ENCODE measurements at places on chromosomes 2 and 18.
A peak's percentile ranks its signal among the peaks of the same experiment; 100 is the strongest.

DNA sequence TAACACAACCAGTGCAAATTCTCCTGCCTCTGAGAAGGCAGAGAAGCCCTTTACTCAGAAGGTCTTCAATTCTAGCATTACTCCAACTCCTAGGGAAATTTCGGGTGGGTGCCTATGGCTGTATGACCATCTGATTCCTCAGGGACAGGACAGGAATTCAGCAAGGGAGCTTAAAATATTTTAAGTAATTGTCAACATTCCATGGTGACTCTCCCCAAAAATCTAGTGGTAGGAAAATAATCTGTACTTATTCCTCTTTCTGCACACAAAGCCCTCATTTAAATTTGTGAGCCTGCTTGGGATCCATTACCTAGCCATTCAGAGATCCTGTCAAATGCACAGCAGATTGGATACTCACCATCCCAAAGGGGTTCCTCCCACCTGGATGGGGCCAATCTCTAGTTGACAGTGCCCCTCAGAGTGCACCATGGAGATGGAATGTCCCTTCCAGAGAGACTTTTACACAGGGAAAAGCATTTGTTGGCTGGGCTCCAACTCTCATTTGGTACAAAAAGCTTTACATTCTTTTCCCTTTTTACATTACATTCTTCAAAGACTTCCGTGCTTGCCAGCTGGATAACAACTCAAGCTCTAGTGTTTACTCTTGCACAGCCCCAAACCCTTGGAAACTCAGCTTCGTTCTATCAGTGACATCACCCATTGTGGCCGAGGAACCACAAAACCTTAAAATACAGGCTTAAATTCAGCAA is 3.1 kb upstream of the TMEM150A start:
- peak; percentile 72 for DNase-seq

GRCh38 chr18:9019135-9019534 is 83.4 kb upstream of the NDUFV2 start:
- no peak for DNase-seq

- no peak for DNase-seq
Observed at GRCh38 chr2:163633291-163633690, 102.5 kb downstream of the FIGN start.

DNA sequence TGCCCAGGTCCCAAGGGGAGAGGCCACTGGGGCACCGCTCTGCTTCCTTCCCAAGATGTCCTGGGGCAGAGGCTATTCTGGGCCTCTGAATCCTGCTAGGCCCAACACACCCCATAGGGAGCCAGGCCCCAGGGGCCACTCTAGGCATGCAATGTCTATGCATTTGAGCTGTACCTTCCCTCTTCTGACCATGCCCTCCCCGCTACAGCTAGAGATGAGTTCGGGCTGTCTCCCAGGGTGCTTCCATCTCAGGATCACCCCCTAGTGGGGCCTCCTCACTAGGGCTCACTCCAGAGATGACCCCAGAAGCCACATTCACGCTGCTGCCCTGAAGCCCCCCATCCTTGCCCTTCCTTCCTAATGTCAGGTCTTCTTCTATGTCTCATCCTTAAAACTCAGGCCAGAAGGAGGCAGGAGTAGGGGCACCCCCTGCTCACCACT is 54.4 kb downstream of the TNS1 start:
- no peak for DNase-seq

GRCh38 chr2:34332813-34333212 is 733.7 kb upstream of the FAM98A start:
- DNase-seq: no peak

GRCh38 chr2:98948956-98949739 is 13.1 kb upstream of the CRACDL start:
- DNase-seq: no peak

- peak; percentile 79 for DNase-seq
Observed at GRCh38 chr2:216012133-216012829, 1.1 kb downstream of the MREG start.

GRCh38 chr2:107735201-107735600 is 91.5 kb upstream of the RGPD4 start:
- no peak for DNase-seq

- DNase-seq: no peak
Observed at GRCh38 chr2:46966576-46966975, 51.0 kb upstream of the MCFD2 start.

DNA sequence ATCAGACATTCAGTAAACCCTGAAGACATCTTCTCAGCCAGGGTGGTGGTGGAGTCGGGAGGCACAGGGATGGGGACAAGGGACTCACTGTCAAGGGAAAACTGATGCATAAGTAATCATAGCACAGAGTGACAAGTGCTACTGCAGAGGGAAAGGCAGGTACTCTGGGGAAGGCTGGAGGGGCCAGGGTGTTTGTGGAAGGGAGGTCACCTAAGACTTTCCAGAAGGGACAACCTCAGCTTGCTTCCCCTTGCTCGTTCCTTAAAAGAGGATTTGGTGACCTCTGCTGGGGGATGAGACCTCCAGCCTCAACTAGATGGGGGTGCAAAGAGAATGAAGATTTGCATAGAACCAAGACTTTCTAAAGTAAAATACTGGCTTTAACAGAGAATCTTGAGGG is 99.5 kb downstream of the SLC4A3 start:
- DNase-seq: no peak

- DNase-seq: no peak
Observed at GRCh38 chr2:10507106-10507505, 59.0 kb upstream of the ODC1 start.

- peak; percentile 27 for DNase-seq
Observed at GRCh38 chr2:58562276-58562675, 321.2 kb upstream of the FANCL start.
